ENCODE measurements at places on chromosomes 3 and 15.

- H3K27me3 ChIP-seq: peaks cover 6% of the 10 kb centered on the region
- H3K36me3 ChIP-seq: peaks cover 9% of the 10 kb centered on the region
- no peak overlapping the region for H3K4me3 ChIP-seq
- peaks cover 4% of the 10 kb centered on the region for H3K4me1 ChIP-seq
- H3K27ac ChIP-seq: no peak overlapping the region
These were observed 667.9 kb upstream of the CFAP20DC start for GRCh38 chr3:59717679-59718205.

- no peaks in the 10 kb centered on the region for H3K27me3 ChIP-seq
- no peak overlapping the region for H3K27ac ChIP-seq
- no peaks in the 10 kb centered on the region for H3K4me1 ChIP-seq
- H3K36me3 ChIP-seq: peaks cover 7% of the 10 kb centered on the region
These were observed 28.2 kb downstream of the RBP2 start for GRCh38 chr3:139448104-139448503.

- H3K4me1 ChIP-seq: peaks cover 12% of the 10 kb centered on the region
- DNase-seq: no peak
- peak overlapping the region; percentile 19 for H3K27ac ChIP-seq
- no peaks in the 10 kb centered on the region for H3K36me3 ChIP-seq
- no peaks in the 10 kb centered on the region for H3K27me3 ChIP-seq
These were observed 18.5 kb downstream of the LIMD1 start for GRCh38 chr3:45612918-45613602.

GRCh38 chr15:68792901-68793766 is 27.6 kb downstream of the ANP32A start:
- peaks cover 28% of the 10 kb centered on the region for H3K36me3 ChIP-seq
- peak overlapping the region; percentile 94 for H3K27ac ChIP-seq
- H3K4me1 ChIP-seq: peaks cover 99% of the 10 kb centered on the region

- H3K4me3 ChIP-seq: no peak overlapping the region
- DNase-seq: no peak
- no peaks in the 10 kb centered on the region for H3K27me3 ChIP-seq
- H3K4me1 ChIP-seq: peaks cover 8% of the 10 kb centered on the region
- no peak overlapping the region for H3K27ac ChIP-seq
These were observed 79.9 kb downstream of the MYH15 start for GRCh38 chr3:108430540-108430939.

DNA sequence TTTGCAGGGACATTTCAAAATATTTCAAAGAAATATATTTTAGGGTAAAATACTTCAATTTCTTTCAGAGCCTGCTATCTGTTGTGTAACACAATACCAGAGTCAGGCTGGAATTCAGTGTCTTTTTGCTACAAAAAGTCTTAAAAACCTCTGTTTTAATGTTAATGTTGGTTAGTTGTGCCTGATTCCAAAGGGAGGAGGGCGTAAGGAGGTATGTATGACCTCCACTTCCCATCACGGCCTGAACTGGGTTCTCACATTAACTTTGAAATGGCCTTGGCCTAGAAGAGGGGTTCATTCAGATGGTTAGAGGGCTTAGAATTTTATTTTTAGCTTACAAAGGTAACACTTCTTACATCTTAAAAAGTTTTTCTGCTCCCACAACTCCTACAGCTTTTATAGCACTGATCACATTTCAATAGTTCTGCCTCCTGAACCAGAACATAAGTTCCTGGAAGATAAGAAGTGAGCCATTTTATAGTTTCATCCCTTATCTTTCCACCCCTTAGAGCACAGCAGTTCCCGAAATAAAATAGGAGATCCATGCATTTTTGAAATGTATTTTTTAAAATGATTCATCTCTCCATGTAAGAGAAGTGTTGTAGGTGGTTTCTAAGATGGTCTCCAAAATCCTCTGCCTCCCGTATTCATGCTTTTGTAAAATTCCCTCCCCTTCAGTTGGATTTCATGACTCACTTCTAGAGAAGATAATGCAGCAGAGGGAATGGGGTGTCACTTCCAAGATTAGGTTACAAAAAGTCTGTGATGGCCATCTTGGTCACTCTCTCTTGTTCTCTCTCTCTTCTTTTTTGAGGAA is 543.1 kb upstream of the NECTIN3 start:
- no peak for DNase-seq
- H3K27ac ChIP-seq: peak overlapping the region; percentile 21
- peaks cover 25% of the 10 kb centered on the region for H3K4me1 ChIP-seq
- H3K27me3 ChIP-seq: no peaks in the 10 kb centered on the region

GRCh38 chr3:57086201-57086600 is 25.7 kb downstream of the SPATA12 start:
- H3K27ac ChIP-seq: peak overlapping the region; percentile 84
- H3K4me3 ChIP-seq: no peak overlapping the region
- no peaks in the 10 kb centered on the region for H3K27me3 ChIP-seq
- H3K4me1 ChIP-seq: peaks cover 55% of the 10 kb centered on the region
- peaks cover 23% of the 10 kb centered on the region for H3K36me3 ChIP-seq

GRCh38 chr15:57651445-57651844 is 55.1 kb upstream of the POLR2M start:
- no peak for DNase-seq
- peaks cover 13% of the 10 kb centered on the region for H3K27me3 ChIP-seq
- H3K27ac ChIP-seq: no peak overlapping the region
- H3K4me3 ChIP-seq: no peak overlapping the region

DNA sequence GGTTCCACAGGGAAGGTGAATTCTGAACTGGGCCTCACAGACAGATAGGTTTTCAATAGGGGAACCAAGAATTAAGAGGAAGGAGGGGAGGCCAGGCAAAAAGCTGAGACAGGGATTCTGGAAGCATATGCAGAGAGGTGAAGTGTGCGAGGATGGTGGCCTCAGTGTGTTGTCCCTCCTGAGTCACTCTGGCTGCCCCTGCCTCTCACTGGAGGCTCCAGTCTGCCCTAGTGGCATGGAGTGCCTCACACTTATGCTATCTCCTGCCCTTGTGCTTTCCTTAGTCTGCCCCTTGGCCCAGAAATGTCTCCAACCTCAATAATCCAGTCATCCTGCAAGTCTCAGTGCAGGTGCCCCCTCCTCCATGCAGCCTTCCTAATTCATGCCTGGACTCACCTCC is 32.2 kb upstream of the RBP1 start:
- H3K4me1 ChIP-seq: no peaks in the 10 kb centered on the region
- H3K36me3 ChIP-seq: peaks cover 34% of the 10 kb centered on the region
- DNase-seq: no peak
- no peak overlapping the region for H3K4me3 ChIP-seq
- no peaks in the 10 kb centered on the region for H3K27me3 ChIP-seq
- no peak overlapping the region for H3K27ac ChIP-seq

DNA sequence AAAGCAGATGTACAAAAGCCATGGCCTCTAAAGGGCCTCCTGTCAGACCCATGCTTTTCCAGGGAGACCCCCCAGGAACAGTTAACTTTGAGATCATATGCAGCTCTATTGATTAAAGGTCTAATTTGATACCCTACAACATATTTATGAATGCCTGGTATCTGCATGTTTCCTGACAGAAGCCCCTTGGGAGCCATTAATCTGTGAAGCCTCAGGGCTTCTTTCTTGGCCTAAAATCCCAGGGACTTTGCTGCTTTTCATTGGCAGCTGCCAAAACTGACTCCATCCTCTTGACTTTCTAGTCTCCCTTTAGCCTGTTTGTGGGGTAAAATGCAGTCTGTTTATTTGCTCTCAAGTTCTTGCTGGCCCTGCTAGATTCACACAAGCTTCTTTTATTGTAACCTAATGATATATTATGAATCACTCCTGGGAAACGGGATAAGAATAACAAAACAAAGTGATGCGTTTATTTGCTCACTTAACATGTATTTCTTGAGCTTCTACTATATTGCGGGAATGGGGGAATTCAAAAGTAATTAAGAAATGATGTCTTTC is 257.0 kb downstream of the LSAMP start:
- DNase-seq: peak; percentile 6
- peaks cover 19% of the 10 kb centered on the region for H3K4me1 ChIP-seq
- H3K36me3 ChIP-seq: no peaks in the 10 kb centered on the region
- H3K27me3 ChIP-seq: no peaks in the 10 kb centered on the region
- H3K4me3 ChIP-seq: no peak overlapping the region
- H3K27ac ChIP-seq: peak overlapping the region; percentile 73

DNA sequence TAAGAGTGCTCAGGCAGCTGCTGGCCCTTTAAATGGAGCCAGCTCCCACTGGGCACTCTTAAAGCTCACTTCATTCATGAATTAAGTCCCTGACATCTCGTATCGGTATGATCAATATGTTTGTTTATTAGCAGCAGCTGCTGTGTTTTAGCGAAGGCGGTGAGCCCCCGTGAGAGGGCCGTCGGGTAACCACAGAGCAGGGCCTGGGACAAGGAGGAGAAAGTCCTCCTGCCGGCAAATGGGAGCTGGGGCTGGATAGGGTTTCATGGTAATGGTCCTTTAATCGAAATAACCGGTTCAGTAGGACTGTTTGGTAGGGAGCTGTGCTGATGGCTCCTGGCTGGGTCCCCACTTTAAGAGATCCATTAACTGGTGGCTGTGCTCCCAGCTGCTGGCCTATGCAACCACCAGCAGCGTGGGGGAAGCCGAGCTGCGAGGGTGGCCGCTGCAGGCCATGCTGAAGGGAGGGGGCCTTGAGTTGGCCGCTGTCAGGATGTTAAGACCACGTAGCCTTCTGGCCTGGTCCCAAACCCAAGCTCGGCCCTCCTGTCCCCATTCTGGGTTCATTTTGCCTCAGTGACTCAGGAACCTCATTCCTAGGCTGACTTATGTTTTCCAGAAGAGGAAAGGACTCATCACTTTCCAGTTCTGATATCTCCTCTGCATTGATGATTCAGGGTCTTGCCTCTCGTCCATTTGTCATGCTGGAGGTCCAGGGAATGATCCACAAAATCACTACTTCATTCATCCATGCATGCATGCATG is 67.6 kb upstream of the NTRK3 start:
- H3K4me3 ChIP-seq: no peak overlapping the region
- DNase-seq: no peak
- H3K36me3 ChIP-seq: no peaks in the 10 kb centered on the region
- no peak overlapping the region for H3K27ac ChIP-seq
- H3K27me3 ChIP-seq: peaks cover 27% of the 10 kb centered on the region
- no peaks in the 10 kb centered on the region for H3K4me1 ChIP-seq

DNA sequence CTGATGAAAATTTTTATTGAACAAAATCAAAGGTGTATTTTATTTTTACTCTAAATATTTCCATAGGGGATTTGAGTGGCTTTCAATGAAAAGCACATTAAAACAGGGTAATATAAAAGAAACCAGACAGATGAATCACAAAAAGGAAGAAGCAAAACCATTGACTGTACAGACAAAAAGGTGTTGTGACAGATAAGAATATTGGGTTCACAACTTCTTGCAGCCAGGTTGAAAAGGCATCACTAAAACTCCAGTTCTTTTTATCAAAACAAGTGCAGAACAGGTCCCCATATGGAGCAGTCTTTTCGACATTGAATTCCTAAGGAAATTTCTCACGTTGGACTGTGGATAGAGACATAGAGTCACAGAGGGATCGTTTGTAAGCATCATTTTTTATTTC is 53.8 kb downstream of the AGTR1 start:
- H3K4me3 ChIP-seq: no peak overlapping the region
- H3K36me3 ChIP-seq: no peaks in the 10 kb centered on the region
- DNase-seq: no peak
- peaks cover 7% of the 10 kb centered on the region for H3K4me1 ChIP-seq
- H3K27me3 ChIP-seq: peaks cover 9% of the 10 kb centered on the region
- H3K27ac ChIP-seq: no peak overlapping the region

DNA sequence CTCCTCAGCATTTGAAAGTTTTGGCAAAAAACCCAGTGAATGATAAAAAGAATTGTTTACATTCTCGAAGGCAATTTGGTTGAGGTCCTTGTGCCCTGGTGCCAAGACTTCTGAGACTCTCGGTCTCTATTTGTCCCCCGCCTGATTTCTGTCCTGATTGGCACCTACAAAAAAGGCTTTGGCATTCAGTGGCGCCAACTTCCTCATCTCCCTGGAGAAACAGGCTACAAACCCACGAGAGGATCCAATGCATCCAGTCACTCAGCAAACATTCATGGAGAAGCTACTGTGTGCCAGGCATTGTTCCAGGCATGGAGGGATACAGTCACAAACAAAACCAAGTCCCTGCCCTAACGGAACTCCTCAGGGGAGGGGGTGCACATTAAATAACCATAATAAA is 42.7 kb downstream of the HES1 start:
- H3K27me3 ChIP-seq: peaks cover 31% of the 10 kb centered on the region
- no peak for DNase-seq
- H3K4me3 ChIP-seq: no peak overlapping the region
- H3K27ac ChIP-seq: no peak overlapping the region
- no peaks in the 10 kb centered on the region for H3K36me3 ChIP-seq

DNA sequence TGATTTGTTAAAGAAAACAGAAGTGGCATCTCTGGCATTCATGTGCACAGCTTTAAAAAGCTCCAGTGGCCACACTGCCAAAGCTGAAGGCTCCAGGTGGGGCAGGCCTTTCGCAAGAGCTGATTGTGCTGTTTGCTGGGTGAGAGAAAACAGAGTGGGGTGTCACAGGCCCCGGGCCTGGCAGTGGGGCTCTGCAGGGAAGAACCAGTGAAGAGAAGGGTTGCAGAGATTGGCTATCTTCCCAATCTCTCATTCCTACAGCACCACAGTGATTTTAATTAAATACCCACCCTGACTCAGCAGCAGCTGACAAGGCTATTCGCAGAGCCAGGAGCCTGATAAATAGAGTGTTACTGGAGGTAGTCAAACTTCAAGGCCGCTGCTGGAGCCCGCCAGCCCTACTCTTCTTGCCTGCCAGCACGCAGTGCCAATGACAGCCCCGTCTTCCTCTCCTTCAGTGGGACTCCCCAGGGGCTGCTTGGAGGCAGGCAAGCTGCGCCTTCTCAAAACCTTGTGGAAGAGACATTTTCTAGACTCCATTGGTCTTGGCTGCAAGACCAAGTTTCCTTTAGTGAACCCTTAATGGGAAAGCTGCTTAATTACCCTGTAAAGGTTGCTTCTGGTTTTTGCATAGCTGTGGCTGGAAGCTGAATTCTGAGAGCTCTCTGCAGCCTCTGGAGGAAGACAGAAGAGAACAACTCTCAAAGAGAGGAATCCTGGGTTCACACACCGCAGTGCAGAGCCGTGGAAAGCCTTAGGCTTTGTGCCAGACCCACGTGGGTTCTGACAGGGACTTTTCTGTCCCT is 225.8 kb upstream of the SLCO3A1 start:
- no peaks in the 10 kb centered on the region for H3K36me3 ChIP-seq
- no peaks in the 10 kb centered on the region for H3K4me1 ChIP-seq

GRCh38 chr3:98968824-98969223 is 67.3 kb upstream of the DCBLD2 start:
- peaks cover 13% of the 10 kb centered on the region for H3K4me1 ChIP-seq
- H3K27me3 ChIP-seq: no peaks in the 10 kb centered on the region
- H3K4me3 ChIP-seq: no peak overlapping the region

GRCh38 chr3:28674212-28674611 is 325.6 kb upstream of the AZI2 start:
- H3K4me1 ChIP-seq: peaks cover 59% of the 10 kb centered on the region
- H3K4me3 ChIP-seq: no peak overlapping the region
- DNase-seq: no peak
- H3K27me3 ChIP-seq: no peaks in the 10 kb centered on the region
- no peaks in the 10 kb centered on the region for H3K36me3 ChIP-seq
- H3K27ac ChIP-seq: no peak overlapping the region

- DNase-seq: no peak
- H3K27ac ChIP-seq: peak overlapping the region; percentile 98
- H3K27me3 ChIP-seq: no peaks in the 10 kb centered on the region
- no peaks in the 10 kb centered on the region for H3K36me3 ChIP-seq
- H3K4me3 ChIP-seq: peak overlapping the region; percentile 69
These were observed 26.3 kb downstream of the BMF start for GRCh38 chr15:40082195-40082883.

Data from nephron progenitor cell (in vitro differentiated cells).